KG1 (cell line): ENCODE measurements at places on chromosomes 6 and 20.

- DNase-seq = no peak
These were observed 23.6 kb downstream of the BCL2L1 start for GRCh38 chr20:31698803-31699718.

GRCh38 chr20:4083098-4083865, 67.9 kb upstream of the RNF24 start:
- no peak for DNase-seq

- no peak for DNase-seq
These were observed 69.0 kb upstream of the ZNF184 start for GRCh38 chr6:27541933-27542297.

- DNase-seq = no peak
These were observed 3.2 kb downstream of the PTPN1 start for GRCh38 chr20:50513169-50514034.

GRCh38 chr6:1878330-1878729, 268.6 kb downstream of the FOXC1 start:
- no peak for DNase-seq

DNA sequence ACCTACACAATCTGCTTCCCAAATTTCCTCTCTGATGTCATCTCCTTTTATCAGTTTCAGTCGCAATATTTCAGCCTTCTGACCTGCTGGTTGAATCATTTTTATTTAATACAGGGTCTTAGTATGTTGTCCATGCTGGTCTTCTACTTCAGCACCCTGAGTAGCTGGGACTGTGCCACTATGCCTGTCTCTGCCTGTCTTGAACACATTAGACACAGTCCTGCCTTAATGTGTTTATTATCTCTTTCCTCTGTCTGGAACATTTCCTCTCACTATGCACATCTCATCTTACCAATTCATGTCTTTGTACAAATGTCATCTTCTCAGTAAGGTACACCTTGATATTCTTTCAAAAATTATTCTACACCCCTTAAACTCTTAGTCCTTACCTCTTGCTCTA, 106.5 kb downstream of the THEMIS start:
- no peak for DNase-seq

GRCh38 chr6:28789553-28790083, 134.2 kb downstream of the TRIM27 start:
- DNase-seq = peak; percentile 71

DNA sequence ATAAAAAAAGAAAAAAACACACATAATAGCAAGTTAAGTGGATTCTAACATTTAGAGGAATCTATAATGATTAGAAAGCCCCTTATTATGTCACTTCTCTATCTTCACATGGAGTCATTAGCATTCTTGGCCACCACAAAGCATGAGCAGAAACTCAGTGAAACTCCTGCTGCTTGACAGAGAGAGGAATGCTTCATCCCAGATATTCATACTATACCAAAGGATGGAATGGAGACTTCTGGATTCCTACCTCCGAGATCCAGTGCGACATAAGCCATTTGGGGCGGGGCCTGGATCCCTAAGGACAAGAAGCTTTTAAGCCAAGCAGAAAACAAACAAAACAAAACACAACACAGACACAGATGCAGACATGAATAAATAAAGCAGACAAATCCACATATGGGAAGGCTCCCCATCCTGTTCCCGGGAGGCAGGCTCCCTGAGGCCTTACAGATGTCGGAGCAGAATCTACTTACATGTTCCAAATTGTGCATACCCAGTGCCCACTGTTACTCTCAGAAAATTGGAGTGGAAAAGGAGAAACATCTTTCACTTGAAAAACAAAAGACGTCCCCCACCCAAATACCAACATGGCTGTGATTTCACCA, 727.3 kb downstream of the MAFB start:
- DNase-seq = no peak

- no peak for DNase-seq
These were observed 52.9 kb downstream of the TINAG start for GRCh38 chr6:54361188-54361587.

DNA sequence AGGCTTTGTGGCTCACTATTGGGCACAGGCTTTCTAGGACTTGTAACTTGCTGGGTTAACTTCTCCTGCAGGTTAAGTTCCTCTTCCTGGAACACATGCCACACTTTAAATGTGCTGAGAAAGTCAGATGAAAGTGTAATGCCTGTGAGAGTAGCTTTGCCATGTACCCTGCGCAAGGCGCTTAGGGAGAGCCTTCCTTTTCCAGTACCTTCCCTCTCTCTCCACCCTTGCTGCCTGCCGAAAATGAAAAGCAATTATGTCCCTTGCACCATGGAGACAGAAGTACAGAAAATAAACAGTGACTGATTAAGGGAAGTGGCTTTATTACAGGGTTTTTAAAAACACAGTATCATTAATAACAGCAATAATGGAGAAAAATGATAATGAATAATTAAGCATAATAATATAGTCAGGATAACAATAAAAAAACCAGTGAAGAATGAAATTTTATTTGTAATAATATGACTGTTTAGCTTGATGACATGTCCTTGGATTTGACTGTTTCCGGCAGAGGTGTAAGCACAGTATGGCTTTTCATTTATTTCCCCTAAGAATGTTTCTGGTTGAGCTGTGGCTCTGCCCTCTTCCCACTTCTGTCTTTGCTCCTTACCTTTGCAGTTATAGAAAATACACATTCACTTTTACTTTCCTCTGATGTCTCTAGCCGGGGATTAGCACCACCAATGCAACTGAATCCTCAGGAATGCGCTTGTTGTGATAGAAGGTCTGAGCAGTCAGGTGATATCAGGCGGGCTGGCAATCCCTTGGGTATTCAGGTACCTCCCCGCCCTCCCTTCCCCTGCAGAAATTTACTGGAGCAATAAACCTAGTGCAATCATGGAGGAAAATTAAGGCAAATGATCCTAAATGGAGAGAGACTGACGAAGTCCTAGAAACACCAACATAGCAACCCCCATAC, 472.3 kb upstream of the CITED2 start:
- peak; percentile 32 for DNase-seq

- no peak for DNase-seq
These were observed 248.7 kb upstream of the ECI2 start for GRCh38 chr6:4383910-4384638.

- no peak for DNase-seq
These were observed 101.3 kb downstream of the EDN1 start for GRCh38 chr6:12391472-12391871.

DNA sequence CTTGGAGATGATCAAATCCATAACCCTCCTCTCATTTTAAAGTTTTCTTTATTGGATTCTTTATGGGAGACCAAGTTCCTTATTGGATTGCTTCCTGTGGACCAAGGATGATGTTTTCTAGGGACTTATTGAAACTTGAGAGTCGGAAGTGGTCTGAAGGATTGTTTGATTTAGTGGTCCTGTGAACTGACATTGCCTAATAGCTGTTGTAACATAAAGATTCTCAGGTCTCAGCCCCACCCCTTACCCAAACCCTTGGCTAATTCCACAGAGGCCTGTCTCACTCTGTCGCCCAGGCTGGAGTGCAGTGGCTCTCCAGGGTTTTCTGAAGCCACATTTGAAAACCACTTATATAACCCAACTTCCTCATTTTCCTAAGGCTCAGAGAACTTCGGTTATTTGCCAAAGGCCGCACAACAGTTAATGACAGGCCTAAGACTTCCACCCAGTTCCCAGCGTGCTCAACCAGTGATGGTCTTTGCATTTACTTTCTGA, 77.0 kb downstream of the ATXN1 start:
- peak; percentile 53 for DNase-seq

DNA sequence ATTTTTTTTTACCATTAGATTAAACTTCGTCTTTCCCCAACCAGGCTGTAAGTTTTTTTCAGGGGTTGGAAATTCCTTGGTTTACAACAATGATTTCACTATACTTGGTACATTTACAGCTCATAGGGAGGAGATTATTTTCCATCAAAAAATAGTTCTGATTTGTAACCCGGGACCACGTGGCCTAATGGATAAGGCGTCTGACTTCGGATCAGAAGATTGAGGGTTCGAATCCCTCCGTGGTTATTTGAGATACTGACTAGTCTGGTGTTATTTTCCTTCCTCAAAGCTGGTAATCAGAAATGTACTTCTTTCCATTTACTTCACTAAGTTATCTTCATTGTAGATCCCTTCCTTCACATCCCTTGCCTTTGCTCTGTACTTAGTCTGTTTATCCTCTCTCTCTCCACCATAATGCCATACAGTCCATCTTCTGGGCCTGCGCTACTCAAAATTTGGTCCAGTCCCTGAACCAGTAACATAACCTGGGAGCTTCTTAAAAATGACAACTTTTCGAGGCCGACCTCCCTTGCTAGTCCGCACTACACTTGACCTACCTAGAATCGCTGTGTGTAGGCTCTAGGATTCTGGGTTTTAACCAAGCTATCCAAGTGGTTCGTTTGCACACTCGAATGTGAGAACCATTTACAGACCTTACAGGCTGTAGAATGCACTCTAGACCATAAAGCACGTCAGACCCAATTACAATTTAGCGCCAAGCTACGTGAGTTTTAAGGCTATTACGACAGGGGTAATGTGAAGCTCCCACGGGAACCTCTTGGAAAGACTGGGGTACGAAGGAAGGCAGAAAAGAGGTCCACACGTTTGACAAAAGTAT, 42.1 kb upstream of the BTN3A2 start:
- DNase-seq = peak; percentile 90

- no peak for DNase-seq
These were observed 263.1 kb downstream of the TBX18 start for GRCh38 chr6:84501315-84501714.

DNA sequence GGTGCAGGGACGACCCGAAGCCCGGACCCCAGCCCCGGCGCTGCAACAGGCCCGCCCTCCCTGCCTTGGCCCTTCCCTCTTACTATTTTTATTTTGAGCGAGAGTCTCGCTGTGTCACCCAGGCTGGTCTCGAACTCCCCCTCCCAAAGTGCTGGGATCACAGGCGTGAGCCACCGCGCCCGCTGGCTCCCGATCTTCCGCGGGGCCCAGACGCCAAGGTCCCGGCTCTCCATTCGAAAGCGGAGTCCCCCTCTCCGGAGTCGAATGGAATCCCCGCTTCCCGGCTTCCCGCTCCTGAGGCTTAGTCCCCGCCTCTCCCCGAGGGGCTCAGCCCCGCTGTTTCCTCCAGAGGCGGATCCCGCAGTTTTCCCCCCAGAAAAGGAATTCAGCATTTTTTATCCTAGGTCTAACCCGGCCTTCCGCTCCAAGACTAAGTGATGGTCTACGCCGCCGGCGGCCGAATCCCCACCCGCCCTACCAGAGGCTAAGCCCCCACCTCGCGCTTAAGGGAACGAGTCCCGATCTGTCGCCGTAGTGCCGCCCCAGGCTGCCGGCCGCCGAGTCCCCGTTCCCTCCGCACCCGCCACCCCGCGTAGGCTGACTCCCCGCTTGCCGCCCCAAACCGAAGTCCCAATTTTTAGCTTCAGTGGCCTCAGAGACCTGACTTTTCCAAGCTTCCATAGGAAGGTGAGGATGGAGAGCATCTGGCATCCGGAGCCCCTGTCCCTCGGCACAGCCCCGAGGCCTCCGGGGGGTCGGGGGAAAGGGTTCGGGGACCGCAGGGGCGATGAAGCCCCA, 11.5 kb upstream of the TMC2 start:
- DNase-seq = no peak

- no peak for DNase-seq
These were observed 26.8 kb upstream of the ASF1A start for GRCh38 chr6:118867181-118867580.

DNA sequence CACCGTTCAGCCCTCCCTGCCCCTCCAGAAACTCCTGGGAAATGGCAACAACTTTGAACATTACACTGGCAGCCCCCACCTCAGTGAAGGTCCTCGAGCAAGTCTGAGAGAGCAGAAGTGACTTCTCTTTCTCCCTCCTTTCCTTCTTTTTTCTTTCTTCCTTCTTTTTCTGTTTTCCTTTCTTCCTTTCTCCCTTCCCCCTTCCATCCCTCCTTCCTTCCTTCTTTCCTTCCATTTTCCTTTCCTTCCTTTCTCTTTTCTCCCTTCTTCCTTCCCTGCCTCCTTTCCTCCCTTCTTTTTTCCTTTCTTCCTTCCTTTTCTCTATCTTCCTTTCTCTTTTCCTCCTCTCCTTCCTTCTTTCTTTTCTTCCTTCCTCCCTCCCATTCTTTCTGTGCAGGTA, 162.7 kb downstream of the UNC5CL start:
- no peak for DNase-seq

DNA sequence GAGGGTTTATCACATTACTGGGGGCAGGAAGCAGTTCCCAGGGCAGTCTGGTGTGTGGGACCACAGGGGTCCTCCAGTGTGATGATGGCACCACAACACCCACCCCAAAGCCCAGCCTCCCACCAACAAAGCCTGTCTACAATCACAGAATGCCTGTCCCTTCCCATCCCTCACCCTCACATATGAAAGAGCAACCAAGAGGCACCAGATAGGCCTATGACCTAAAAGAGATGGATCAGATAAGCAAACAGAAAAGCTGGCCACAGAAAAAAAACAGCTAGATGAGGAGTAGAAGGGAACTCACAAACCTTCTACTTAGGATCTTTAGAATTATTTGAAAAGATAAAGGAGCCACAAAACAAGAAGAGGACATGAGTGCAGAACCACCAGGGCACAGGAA, 54.3 kb downstream of the SERAC1 start:
- no peak for DNase-seq

GRCh38 chr6:148596891-148597455, 149.9 kb upstream of the UST start:
- no peak for DNase-seq

DNA sequence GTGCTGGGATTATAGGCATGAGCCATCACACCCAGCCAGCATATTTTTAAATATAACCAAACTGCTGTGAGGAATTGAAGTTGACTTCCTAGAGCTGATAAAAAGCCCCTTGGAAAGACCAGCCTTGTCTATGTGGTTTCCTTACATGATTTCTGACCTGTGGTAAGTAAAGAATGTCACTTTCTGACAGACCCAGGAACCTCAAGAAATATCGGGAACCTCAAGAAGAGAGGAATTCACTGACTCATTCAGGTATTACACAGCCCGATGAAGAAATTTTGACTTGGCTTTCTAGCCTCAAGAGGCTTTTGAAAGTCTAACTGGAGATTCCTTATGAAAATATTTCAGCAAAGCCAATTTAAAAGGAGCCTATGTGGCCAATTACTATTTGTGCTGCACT, 71.8 kb downstream of the FOXF2 start:
- no peak for DNase-seq

DNA sequence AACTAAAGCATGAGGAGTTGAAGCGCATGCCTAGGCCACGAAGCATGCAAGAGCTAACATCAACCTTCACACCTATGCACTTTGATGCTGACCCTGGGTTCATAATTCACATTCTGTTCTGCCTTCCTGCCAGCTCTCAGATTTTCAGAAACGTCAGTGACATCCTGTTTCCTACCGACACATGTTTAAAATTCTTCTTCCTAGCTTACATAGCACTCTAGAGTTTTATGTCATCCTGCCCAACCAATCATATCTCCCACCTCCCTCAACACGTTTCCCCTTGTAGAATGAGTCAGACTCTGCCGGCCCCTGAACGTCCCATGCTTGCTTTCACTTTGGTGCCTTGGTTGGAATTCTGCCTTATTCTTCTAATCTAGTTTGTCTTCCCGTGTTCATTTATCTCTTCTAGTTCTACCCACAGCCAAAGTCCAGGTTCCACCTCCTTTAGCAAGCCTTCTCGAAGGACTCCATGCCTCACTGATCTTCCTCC, 97.2 kb upstream of the MAP7 start:
- no peak for DNase-seq

GRCh38 chr6:40550202-40551101, 36.7 kb downstream of the LRFN2 start:
- no peak for DNase-seq
